ENCODE measurements at places on chromosomes 16 and 17.

DNA sequence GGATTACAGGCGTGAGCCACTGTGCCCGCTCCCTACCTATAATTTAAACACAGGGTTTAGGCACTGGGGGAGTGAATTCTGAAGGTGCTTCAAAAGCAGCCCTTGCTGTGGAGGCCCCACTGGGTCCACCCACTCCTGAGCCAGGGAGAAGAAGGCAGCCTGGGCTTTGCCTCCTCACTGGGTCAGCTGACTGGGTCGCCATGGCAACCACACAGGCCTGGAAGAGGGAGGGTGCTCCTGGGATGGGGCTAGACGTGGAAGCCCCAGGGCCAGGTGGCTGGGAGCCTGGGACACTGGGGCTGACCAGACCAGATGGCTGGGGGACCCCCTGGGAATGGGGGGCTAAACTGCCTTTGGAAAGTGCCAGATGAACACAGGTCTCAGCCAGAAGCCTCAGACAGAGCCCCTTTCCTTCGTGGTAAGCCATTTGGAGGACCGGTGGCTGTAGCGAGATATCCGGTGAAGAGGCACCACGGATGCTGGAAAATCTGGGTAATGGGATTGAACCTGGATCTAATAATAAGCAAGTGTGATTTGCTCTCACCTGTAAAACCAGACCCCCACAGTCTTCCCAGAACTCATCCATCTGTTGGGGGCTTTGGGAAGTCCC lies 32.9 kb downstream of the TRARG1 start:
- DNase-seq: no peak

- DNase-seq: no peak
Observed at GRCh38 chr16:89841275-89841674, 13.0 kb downstream of the SPIRE2 start.

DNA sequence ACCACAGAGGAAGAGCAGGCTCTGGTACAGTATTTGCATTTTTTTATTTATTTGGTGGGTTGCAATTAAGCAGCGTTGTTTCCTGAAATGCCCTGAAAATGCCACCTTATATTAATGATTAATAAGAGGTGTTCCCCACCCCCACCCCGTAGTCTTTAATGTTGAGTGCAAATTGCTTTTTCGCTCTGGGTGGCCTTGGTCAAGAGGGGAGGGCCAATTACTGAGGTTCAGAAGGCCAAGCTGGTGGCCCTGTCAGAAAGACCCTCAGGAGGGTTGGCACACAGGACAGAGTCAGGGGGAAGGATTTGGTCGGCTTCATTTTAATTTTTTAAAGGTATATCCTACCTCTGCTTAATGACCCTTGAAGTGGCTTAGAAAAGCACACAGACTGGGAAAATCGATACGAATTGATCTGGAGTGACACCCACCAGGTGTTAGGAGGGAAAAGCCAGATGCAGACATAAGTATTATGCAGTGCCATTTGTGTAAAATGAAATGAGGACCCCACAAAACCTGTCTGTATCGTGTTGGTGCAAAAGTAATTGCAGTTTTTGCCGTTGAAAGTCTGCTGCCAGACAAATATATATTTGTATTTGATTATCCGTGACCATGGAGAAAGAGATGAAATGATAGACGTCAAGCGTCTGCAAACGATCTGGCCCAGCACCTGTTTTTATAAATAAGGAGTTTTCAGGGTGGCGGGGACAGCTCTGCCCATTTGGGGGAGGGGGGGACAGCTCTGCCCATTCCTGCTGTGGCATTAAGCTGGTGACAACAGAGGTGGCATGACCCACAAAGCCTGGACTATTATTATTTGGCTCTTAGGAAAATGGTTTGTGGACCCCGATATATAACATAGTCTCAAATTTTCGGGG lies 143.8 kb upstream of the PLCG2 start:
- DNase-seq: no peak

DNA sequence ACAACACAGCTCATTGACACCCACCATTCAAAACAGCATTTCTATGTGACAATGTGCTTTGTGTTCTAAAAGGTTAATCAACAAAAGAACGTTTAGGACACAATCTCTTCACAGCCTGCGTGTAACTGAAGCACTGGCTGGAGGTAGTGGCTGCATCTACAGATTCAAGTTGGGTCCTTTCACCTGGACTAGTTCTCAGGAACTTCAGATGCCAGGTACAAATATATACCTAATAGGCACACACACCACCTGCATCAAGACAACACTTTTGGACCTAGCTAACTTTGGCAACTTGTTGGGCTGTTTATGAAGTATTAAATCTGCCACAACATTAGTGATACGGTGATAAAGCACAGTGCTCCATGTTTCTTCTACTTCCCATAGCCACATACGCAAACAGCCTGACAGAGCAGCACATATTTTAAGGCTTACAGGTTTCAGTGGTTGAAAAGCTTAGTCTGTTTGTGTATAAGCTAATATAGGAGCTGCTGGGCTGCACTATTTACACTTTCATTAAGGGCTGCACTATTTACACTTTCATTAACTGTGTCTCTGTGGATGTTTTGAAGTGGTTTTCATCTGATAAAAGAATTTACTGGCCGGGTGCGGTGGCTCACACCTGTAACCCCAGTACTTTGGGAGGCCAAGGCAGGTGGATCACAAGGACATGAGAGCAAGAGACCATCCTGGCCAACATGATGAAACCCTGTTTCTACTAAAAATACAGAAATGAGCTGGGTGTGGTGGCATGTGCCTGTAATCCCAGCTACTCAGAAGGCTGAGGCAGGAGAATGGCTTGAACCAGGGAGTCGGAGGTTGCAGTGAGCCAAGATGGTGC lies 132.6 kb downstream of the PARN start:
- no peak for DNase-seq
